ENCODE measurements at places on chromosomes 2 and 18.

DNA sequence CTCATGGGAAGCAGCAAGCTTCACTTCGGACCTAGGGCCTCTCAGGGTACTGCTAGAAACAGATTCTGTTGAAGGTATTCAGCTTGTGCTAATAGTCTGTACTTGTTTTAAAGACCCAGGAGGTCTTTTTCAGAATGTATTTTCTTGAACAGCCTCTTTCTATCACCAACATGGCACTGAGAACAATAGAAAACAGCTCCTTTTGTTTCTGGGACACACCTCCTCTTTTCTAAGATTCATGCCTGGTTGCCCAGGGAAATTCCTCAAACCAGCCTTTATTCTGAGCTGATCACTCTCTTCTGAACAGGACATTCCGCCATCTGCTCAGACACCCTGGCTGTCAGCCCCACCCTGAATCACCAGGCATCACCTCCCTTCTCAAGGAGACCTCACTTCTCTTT, 389.6 kb downstream of the TGIF1 start:
- DNase-seq = no peak

DNA sequence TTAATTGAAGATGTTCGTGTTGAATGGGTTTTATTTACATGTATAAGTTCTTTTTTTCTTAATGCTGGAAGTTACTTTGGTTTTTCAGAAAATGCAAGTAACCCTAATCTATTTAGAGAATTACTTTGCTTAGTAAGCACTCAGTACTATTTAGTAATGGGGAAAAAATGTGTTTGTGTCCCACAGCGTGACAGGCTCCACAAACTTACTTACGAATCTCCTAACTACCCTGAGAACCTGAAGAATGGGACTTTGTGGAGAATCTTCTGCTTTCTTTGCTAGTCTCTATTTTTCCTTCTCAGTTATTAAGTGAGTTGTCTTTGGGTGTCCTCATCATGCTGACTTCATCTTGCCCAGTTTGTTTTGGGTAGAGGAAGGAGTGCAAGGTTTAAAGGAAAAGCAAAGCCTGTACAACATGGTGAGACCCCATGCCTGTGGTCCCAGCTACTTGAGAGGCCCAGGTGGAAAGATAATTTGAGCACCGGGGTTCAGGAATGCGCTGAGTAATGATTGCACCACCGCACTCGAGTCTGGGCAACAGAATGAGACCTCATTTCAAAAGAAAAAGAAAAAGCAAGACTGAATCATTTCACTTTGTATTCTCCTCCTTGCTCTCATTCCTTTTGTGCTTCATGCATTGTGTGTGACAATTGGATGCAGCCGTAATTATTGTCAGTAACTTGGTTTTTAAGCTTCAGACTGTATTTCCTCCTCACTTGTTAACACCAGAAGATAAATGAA, 10.2 kb downstream of the NEDD4L start:
- DNase-seq = no peak

- DNase-seq = no peak
These were observed 221.3 kb downstream of the BCL2 start for GRCh38 chr18:63098018-63098981.

DNA sequence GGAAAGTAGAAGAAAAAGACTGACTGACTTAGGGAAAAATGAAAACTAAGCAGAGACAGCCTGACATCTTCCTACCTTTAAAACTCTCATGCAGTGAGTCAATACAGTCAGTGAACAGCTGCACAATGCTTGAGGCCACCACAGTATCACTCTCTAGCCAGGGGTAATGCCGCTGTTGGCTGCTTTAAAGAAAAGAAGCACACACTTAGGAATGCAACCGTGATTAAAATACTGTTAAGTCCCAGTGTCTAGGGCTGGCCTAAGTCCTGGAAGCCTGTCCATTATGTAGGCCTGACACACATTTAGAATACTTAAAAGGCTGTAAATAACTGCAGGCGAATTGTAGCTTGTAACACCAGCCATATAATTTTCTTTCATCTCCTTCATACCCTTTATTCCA, 50.7 kb downstream of the SIGLEC15 start:
- no peak for DNase-seq

DNA sequence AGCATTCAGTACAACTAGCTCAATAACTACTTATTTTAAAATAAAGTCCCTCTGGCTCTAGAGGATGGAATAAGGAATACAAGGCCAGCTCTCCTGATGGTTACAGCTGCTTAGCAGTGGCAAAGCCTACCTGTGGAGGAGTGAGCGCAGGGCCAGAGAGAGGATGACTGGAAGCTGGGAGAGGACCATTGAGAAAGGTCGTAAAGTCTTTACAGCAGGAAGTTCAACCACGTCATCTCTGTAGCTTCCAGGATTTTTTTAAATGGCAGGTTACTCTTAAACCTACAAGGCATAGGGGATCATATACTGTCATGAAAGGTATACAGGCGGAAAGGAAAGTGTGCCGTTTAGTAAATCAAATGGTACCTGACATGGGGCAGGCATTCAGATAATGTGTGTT, 26.3 kb downstream of the ANXA4 start:
- no peak for DNase-seq

GRCh38 chr2:101330253-101330933, 21.9 kb upstream of the RNF149 start:
- no peak for DNase-seq

DNA sequence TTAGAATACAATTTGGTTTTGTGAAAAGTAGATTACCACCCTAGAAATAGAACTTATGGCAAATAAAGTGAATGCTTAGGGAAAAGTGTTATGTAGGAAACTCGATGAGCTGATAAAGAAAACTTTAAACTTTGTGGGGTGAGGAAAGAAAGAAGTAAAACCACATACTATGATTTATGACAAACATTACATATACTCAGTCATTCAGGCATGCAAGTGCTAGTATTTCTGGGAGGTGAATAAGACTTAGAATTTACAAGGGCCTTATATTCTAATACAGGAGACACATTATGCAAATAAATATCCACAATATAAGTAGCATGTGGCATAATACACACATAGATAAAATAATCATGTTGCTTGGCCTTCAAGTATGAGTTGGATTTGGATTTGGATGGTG, 618.1 kb downstream of the XIRP2 start:
- DNase-seq = no peak

DNA sequence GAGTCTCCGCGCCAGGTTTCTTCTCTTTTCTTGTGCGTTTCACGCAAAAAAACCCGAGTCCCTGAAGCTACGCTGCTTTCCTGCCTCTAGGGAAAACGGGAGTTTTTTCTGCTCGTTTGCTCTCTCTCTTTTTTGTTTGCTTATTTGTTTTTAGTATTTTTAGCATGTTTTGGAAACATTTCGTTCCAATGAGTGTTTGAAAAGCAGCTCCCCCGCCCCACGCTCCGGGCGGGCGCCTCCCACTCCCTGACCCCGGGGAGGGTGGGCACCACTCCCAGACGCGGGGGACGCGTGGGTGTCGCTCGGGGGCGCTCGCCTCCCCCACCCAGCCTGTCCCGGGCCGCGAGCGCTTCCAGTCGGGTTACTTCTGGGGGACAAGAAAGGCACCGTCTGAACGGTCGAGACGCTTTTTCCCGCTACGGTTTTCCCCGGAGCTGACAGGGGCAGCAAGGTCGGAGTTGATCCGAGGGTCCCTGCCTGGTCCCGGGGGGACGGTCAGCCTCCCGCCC, 446 bp upstream of the EFHD1 start:
- no peak for DNase-seq

GRCh38 chr2:11483806-11484617, 18.1 kb upstream of the E2F6 start:
- no peak for DNase-seq

GRCh38 chr18:25832001-25832604, 258.3 kb downstream of the SS18 start:
- DNase-seq = no peak

DNA sequence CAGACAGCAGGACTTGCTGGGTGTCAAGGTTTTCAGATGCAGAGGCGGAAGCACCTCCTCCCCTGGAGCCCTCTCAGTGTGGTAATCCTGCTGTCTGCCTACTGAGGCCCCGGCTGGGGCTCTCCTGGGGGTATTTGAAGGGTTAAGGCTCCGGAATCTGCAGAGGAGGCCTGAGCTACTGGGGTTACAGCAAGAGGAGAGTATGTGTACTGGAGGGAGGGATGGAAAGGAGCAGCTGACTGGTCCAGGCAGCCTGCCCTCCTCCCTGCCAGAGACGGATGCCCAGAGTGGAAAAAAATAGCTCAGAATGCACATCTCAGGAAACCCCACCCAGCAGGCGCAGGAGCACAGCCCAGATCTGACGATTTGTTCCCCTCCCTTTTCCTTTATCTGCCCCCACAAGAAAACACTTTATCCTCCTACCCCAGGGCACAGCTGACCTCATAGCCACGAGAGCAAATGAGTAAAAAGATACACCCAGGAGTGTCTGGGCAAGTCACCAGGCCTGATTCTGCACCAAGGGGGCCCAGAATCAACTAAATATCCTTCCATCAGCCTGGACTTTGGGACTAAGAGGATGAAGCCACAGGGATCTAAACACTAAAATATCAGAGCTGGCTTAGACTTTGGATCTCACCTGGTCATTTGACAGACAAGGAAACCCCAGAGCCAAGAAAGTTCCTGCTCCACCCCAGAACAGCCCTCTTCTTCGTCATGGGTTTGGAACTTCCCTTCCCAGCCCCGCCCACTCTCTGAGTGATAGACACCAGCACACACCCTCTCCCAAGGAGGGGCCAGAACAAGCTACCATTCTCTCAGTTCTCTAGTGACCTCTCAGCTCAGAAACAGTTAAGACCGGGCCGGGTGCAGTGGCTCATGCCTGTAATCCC, 5.5 kb downstream of the TMBIM1 start:
- DNase-seq = peak; percentile 75

- DNase-seq = no peak
These were observed 487.2 kb downstream of the BCL11A start for GRCh38 chr2:60066096-60066839.

GRCh38 chr18:71049893-71050292, 761.0 kb downstream of the SOCS6 start:
- DNase-seq = no peak

GRCh38 chr18:59743566-59743965, 46.3 kb upstream of the CCBE1 start:
- DNase-seq = no peak

- no peak for DNase-seq
These were observed 12.6 kb downstream of the EVA1A start for GRCh38 chr2:75548036-75548573.

DNA sequence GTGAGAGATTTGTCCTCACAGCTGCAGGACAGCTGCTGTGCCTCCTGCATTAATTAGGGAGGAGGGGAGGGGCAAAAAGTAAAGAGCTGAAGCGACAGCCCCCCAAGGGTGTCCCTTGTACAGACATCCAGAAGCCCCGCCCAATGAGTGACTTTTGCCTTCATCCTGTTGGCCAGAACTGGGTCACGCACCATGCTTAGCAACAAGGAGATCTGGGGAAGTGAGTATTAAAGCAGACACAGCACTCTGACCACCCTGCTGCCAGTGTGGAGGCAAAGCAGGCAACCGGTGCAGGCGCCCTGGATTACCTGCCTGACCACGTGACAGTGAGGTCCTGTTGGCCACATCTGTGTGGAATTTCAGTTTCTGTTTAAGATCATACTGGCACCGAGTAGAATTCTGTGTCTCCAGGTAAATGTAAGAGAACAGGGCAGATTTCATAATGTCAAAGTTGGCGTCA, 21.5 kb upstream of the BIN1 start:
- no peak for DNase-seq

- no peak for DNase-seq
These were observed 170.1 kb upstream of the UNC80 start for GRCh38 chr2:209601497-209601896.

GRCh38 chr2:177106212-177106611, 106.4 kb upstream of the HNRNPA3 start:
- DNase-seq = no peak

DNA sequence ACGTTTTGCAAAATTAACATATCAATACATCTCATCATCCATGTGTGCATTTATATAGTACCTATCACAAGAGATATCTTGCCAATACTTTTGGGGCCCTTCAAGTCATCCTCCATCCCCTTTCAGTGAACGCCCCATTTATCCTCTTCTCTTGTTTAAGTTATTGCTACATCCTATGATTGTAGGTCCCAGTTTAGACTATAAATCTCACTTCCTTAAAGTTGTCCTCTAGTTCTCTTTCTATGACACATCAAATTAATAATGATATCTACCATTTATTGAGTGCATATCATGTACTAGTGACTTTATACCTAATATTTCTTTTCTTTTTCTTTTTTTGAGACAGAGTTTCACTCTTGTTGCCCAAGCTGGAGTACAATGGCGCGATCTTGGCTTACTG, 28.8 kb upstream of the FBXO11 start:
- no peak for DNase-seq

- no peak for DNase-seq
These were observed 62.9 kb downstream of the KCNE4 start for GRCh38 chr2:223114917-223115316.

DNA sequence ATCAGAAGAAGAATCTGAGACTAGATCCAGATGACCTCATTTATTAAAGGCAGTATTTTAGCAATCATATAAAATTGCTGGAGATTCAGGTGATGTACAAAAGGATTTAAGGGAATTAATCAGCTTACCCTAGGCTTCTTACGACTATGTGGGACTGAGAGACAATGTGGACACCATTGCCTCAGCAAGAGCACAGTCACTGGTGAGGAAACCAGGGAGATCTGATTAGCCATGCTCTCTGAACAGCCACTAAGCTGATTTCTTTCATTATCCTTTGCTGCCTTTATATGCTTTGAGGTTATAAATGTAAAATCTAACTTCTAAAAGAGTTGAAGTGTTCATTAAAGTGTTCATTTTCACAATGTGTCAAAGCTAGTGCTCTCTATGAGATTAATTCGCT, 22.7 kb upstream of the GULP1 start:
- no peak for DNase-seq

- DNase-seq = no peak
These were observed 332.9 kb downstream of the TGIF1 start for GRCh38 chr18:3782901-3783300.

- no peak for DNase-seq
These were observed 21.0 kb downstream of the HJURP start for GRCh38 chr2:233833345-233833744.

GRCh38 chr18:79581406-79581805, 98.2 kb upstream of the CTDP1 start:
- DNase-seq = no peak

DNA sequence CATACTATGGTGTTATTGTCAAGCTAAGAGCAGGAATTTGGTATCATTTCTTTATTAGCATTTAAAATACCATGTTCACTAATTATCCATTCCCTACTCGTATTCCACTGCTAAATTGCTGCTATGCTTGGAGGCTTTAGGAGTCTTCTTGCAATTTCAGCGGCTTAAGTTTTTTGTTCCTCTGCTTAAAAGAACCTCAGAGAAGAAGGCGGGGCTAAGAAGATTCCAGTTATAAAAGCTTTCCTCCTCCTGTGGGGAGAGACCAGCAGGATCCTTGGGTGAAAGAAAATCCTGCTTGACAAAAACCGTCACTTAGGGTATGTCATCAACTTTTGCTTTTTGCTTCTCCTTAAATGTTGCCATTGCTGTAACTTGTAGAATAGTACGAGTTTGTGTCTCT, at the start of gene TRPM8:
TSS of gene TRPM8 (plus strand) at position 258 of the 400 bp plus-strand sequence. CDS start 9,165 bp downstream, outside the sequence.
- DNase-seq = no peak

DNA sequence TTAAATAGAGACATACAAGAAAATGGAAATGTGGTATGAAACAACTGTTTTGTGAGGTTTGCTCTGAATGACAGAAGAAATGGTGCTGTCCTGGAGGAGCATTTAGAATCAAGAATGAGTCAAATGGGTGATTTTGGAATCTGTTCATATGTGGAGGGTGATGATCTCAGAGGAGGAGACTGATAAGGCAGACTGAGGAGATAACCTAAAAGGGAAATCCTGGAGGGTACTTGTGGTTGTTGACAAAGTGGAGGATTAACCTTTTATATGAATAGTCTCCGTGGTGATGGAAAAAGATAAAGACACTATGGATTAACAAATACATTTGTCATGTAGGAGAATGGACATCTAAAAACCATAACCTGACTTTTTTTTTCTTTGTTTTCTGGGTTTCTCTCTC, 74.1 kb downstream of the MMADHC start:
- DNase-seq = no peak

Data from activated CD8-positive, alpha-beta memory T cell treated with anti-CD3 and anti-CD28 coated beads for 1 hour (primary cell).